Activated CD4-positive, alpha-beta memory T cell treated with anti-CD3 and anti-CD28 coated beads, Interleukin-2, amount 10 ng/mL, durations not matched to agents 7 days and 5 days (primary cell): ENCODE measurements at places on chromosomes 12 and 14.

DNA sequence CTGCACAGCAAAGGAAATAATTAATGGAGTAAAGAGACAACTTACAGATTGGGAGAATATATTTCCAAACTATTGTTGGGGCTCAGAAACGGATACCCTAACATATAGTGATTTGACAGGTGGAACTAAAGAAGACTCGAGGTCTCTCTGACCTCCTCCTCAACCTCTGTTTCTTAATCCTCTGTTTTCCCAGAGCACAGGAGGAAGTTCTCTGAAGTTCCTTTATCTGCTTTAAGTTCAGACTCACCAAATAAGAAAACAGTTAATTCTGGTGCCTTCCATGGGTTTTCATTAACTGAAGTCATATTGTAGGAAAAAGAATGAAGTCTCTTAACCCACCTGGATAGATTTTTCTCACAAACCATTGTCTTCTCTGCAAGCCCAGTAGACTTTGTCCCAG lies 29.2 kb downstream of the CLEC2D start:
- DNase-seq: no peak

DNA sequence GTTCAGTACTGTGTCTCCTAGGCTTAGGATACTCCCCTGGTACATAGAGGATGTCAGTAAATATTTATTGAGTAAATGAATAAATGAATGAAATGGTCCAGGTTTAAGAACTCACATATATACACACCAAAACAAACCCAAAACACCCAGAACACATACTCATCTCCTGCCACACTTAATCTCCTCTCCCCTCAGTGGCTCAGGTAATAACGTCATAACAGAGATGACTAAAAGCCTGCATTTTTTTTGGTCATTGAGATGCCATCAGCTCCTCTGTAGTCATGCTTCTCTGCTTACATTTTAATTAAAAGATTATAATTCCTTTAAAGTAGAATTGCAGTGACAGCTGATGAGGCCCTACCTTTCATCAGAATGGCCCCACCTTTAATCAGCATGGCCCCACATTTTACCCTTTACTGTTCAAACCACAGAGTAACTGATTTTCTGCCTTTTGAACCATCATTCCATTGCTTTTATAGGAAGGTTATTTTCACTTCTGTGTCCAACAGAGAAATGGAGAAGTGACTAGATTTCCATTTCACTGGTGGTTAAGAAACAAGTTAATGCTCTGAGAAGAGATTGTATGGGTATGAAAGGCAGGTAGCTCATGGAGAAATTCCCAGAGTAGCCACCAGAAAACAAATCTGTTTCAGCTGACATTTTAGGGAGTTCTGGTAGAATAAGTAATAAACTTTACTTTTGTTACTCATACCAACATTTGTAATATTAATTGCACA lies 193.4 kb upstream of the ATP2B1 start:
- no peak for DNase-seq

- DNase-seq: no peak
Measured at GRCh38 chr12:26519462-26519861, 313.5 kb downstream of the ITPR2 start.

GRCh38 chr14:61563880-61564617 lies 131.3 kb upstream of the HIF1A start:
- no peak for DNase-seq

GRCh38 chr14:99240627-99241324 lies 31.2 kb downstream of the BCL11B start:
- no peak for DNase-seq

DNA sequence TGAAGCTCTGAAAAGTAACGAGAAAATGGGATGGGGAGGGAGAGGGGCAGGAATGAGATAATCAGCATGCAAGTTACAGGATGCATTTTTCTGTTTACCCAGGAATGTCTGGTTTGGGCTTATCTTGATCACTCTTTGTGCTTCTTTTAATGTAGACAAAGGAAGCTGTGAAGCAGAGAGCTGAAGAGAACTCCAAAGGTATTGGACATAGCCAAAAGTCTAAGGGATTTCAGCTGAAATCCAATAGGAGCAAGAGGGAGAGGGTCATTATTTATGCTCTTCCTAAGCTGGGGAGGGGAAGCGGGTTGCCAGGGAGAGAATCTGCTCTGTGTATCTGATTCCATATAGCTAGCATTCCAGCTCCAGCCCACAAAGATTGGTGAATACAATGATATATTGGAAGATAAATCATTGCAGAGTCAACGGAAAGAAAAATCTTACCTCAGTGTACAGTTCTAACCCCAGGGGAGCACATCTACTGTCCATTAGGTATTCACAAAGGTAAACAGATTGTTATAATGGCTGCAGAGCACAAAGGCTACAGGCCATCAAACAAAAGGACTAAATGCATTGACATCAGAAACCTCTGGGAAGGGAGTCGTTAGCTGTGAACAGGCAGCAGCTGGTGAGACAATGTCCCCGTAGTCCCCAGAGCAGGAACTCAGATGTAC lies 61.0 kb upstream of the PELI2 start:
- no peak for DNase-seq

GRCh38 chr12:86837246-86837645 lies 581.1 kb upstream of the MGAT4C start:
- no peak for DNase-seq

DNA sequence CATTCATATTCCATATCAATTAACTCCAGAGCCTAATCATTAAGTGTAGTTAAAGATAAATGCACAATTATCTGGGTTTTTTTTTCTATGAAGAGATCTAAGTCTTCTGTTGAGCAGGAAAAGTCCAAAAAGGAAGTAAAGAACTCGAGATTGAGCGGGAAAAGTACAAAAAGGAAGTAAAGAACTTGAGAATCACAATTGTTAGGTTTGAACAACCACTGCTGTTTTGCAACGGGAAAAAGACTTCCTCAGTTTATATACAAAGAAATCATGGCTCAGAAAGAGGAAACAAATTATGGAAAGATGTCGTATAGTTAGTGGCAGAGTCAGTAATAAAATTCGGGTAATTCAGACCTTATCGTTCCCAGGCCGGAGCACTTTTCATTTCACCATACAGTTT lies 63.3 kb downstream of the PPP1R12A start:
- no peak for DNase-seq

- no peak for DNase-seq
Measured at GRCh38 chr14:29925101-29925722, 2.4 kb downstream of the PRKD1 start.

DNA sequence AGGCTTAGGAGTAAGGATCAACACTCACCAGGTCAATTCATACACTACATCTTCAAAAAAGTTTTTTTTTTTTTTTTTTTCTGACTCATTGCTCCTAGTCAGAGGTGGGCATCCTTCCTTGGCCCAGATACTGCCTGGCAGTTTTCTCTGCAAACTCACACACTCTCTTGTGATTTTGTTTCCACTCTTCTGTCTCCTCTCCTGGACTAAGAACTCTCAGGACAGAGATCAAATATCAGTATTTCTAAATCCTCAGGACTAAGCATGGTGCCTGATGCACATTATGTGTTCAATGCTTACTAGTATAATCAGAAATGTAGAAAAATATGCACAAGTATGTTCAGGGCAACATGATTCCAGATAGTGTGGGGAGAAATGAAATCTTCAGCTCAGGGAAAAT lies 10.2 kb upstream of the PAH start:
- DNase-seq: no peak

- no peak for DNase-seq
Measured at GRCh38 chr14:69475194-69475818, 9.2 kb upstream of the PLEKHD1 start.

- DNase-seq: no peak
Measured at GRCh38 chr12:122668268-122668667, 34.9 kb downstream of the HCAR2 start.

GRCh38 chr12:101939306-101939705 lies 61.9 kb downstream of the DRAM1 start:
- no peak for DNase-seq

GRCh38 chr12:127169321-127170181 lies 1097.4 kb upstream of the TMEM132C start:
- no peak for DNase-seq

DNA sequence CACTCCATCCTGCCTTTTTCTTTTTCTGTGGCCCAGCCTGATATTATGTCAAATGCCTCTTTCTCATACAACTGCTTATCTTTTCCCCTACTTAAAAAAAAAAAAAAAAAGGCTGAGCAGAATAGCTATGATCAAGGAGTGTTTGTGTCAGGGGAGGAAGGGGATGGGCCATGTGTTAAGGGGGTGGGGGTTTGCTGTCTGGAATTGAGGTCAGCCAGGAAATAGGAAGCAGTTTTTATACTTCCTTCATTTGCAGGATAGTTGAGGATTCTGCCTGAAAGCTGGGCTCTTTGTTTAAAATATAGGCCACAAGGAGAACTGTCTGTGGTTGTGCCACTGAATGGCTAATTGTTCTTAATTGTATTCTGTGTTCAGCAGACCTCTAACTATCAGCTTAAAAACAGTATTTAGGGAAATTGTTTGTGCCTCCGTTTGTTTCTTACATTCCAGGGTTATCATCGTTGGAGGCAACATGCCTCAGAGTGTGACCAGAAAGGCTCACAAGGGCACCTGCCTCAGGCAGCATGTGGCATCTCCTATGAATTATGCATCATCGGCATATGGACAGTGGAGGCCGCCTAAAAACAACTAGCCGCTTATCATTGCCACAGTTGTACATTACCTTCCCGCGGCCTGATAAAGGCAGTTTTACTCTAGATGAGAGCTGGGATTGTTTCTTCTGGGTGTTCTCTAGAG lies 96.0 kb downstream of the SRGAP1 start:
- DNase-seq: no peak

- DNase-seq: no peak
Measured at GRCh38 chr12:108799401-108800243, 57.8 kb downstream of the SSH1 start.

- DNase-seq: no peak
Measured at GRCh38 chr12:120115066-120115465, 1.5 kb downstream of the RAB35 start.

DNA sequence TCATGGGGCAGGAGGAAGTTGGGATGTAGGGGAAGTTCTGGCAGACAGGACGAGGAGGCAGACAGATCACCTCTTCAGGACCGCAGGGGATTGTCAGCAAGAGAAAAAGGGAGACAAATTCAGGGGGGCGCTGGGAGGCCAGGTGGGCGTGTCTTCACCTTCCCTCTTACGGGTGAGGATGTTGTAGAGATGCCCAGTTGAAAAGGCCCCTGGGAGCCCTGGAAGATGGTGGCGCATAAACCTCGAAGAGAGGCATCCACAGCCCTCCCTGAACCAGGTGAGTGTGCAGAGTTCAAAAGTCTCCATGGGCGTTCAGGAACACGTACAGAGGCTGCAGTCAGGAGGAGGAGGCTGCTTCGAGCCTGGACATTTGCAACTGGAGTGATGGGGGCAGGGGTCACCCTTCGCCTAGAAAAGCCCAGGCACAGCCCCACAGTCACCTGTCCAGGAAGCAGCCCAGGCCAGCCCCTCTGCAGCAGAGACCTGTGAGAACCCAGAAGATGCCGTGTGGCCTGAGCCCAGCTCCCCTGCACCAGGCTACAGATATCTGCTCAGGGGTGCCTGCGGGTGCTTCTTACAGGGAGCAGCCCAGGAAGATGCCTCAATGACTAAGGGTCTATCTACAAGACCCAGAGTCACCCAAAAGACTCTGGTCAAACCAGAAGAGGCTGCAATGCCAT lies 74.4 kb downstream of the PRIMA1 start:
- DNase-seq: no peak

- peak; percentile 52 for DNase-seq
Measured at GRCh38 chr14:50520947-50521815, 11.2 kb downstream of the MAP4K5 start.

DNA sequence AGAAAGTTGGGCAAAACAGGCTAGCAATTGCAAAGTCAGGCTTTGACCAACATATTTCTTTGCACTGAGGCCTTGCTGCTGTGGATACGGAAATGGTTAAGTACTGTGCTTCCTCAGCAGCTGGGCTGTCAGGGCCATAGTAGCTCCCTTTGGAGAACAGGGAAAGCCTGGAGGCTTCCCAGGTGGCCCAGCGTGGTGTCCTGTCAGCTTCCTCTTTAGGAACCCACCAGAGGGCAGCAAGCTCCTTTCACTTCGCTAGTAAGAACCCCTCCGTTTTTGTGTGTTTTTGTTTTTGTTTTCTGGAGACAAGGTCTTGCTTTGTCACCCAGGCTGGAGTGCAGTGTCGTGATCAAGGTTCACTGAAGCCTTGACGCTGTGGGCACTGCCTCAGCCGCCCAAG lies 1.7 kb upstream of the CFAP251 start:
- no peak for DNase-seq

DNA sequence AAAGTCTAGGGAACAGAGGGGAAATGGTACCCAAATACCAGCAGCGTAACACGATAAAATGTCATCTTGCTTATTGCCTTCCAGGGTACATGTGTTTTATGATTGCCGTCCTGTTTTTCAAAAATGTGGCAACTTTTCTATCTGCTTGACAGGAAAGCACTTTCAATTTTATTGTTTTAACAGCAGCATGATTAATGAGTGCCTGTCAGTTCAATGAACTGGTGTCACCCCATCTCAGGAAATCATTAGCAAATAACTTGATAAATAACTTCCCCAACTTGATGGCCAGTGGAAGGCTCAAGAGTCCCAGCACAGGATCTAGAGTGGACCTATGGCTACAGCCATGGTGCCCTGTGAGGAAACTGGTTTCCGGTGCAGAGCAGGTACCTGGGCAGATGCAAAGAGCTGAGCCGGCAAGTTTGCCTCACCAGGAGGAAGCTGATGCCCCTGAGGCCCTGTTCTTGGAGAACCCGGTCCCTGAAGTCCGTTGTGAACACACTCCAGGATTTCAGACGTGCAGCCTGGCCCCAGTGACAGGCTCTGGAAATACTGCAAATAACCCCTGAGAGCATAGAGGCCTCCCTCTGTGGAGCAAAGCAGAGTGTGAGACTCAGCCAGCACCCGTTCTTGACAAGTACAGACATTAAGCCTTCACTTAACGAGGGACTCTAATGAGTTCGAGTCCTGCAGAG lies 173.5 kb upstream of the SFSWAP start:
- DNase-seq: no peak

- DNase-seq: peak; percentile 44
Measured at GRCh38 chr14:64983439-64984310, 3.0 kb upstream of the FNTB start.

- no peak for DNase-seq
Measured at GRCh38 chr14:69079188-69079742, 73.7 kb downstream of the DCAF5 start.

GRCh38 chr14:95690815-95691214 lies 4.6 kb downstream of the TCL1B start:
- DNase-seq: no peak

- no peak for DNase-seq
Measured at GRCh38 chr12:101696251-101697196, 916 bp upstream of the CHPT1 start.

DNA sequence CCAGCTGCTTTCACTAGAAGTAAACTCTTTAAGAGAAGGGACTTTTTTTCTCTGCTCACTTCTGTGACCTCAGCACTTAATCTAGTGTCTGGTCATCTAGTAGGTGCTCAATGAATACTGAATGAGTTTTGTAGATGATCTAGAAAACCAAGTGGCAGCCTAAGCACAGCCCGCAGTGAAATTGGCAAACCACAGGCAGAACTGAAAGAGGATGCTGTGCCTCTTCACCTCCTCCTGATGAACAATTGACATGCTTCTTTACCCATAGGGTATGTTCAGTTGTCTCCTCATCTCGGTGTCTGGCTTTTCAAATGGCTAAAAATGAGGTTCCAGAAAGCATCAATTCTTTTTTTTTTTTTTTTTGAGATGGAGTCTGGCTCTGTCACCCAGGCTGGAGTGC lies 399.5 kb downstream of the RMST start:
- no peak for DNase-seq
